ENCODE measurements at places on chromosomes 7 and 10.
A peak's percentile ranks its signal among the peaks of the same experiment; 100 is the strongest.

DNA sequence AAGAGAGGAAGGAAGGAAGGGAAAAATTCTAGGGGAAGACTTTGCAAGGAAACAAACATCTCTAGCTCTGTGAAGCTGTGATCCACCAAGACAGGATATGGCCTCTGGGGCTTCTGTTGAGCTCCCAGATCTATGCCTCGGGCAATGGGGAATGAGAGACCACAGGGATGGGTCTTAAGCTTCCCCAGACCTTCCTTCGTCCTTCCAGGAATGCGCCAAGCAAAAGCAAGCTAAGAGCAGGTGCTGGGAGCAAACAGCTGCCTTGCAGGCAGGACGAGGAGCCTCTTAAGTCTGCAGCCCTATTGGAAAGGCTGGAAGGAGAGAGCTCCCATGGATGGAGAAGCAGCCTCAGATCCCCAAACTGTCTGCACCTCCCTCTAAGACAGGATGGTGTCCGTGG lies 21.9 kb upstream of the ELN start:
- DNase-seq = no peak

- no peak for DNase-seq
These were observed 354.3 kb downstream of the CALN1 start for GRCh38 chr7:72057796-72058195.

DNA sequence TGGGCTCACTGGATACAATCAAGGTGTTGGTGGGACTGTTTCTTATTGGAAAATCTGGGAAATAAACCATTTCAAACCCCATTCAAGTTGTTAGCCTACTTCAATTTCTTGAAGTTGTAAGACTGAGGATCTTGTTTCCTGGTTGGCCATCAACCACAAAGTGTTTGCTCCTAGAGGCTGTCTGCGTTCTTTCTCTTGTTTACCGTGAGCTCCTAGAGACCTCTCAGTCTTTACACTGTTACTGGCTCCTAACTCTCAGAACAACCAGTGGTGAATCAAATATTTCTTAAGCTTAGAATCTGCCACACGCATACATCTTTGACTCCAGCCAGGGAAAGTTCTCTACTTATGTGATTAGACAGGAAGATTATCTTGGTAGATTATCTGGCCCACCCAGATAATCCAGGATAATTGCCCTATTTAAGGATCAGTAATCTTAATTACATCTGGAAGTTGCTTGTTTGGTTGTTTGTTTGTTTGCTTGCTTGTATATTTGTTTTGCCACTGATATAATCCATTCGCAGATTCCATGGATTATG lies 798.7 kb downstream of the IPMK start:
- DNase-seq = no peak

DNA sequence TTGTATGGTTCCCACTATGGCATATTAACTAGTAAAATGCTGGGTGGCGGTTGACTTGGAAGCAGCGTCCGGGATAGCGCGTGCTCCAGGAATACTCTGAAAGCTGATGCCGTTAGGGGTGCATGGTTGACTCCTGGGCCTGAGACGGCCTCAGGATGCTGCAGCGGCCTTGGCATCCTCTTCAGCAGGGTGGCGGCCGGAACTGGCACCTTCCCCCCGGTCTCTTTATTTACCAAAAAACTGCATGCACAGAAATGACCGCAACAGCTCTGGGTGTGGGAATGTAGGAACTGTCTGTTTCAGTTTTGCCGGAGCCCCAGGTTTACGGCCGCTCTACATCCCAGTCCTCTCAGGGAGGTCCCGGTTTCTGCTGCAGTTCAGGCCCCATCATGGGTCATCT lies 28.8 kb downstream of the PFKP start:
- no peak for DNase-seq

DNA sequence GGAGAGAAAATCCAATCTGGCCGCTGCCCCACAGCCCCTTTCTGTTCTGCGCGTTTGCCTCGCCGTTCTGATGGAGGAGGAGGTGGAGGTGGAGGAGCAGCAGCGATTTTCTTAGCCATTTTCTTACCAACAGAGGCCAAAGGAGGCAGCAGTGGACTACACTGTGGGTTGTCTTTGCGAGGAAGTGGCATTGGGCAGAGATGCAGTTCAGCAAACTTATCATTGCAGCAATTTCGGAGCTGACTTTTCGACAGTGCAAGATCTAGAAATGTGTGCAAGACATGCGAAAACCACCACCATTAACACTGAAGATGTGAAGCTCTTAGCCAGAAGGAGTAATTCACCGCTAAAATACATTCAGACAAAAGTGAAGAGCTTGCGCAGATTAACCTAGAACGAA lies 1.9 kb upstream of the ARL4A start:
- DNase-seq = peak; percentile 19

GRCh38 chr7:45026984-45027773 lies 27.2 kb downstream of the CCM2 start:
- DNase-seq = no peak

- peak; percentile 43 for DNase-seq
These were observed 52.5 kb downstream of the PRF1 start for GRCh38 chr10:70549962-70550458.

DNA sequence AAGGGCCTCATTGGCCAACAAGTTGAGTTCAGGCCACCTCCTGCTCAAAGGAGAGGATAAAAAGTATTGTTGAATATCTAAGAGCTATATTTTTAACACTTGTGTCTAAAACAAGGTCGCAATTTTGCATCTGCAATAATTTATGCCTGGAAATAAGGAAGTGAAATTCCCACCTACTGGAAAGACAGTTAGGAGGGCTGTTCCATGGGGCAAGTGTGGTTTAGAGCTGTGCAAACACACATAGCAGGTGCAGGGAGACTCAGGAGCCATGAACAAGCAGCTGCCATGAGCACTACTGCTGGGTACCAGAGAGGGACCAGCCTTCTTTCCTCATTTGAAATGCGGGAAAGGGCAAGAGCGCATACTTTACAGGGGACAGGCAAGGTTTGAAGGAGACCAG lies 35.5 kb upstream of the IKZF1 start:
- no peak for DNase-seq

DNA sequence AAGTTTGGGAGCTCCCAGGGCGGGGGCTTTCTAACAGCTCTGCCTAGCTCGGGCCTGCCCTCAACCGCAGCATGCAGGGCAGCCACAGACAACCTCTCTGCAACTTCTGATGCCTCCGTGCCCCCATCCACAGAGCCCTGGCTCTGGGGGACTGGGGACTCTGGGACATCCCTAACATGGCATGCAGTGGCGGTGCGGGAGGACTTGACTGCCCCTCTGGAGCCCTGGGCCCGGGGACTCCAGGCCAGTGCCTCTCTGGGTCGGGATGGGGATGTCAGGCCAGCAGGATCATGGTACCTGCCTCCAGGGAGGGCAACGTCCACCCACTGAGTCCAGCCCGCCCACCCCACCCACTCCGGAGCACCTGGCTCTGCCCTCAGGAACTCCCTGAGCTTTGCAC lies 520 bp upstream of the AQP1 start:
- DNase-seq = no peak

GRCh38 chr10:114431414-114432135 lies 27.3 kb upstream of the AFAP1L2 start:
- DNase-seq = no peak

- no peak for DNase-seq
These were observed 27.2 kb upstream of the NUB1 start for GRCh38 chr7:151314401-151314800.

DNA sequence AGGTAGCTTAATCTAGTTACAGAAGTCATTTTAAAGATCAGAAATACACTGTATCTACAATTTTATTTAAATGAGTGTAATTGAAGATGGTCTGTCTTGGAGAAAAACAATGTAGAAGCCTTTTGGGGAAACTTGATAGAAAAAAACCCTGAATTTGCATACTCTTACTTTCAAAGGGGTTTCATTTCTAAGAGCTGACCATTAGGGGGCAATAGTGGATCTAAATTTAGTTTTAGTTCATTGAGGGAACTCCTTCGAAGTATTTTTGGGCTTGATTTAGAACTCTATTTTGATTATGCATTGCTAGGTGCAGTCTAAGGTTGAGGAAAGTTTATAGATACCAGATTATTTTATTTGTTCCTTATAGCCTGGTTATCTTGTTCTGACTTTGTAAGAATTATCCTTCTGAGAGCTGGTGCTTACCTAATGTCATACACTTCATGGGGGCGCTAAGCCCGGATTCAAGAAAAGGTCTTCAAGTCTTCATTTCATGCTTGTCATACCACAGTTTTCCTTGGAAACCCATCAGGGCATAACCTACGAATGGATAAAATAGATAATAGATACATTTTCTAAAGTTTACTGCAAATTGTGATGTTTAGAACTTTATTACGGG lies 69.1 kb upstream of the MXI1 start:
- DNase-seq = peak; percentile 14

GRCh38 chr10:60798031-60798430 lies 19.8 kb downstream of the CDK1 start:
- no peak for DNase-seq

GRCh38 chr10:34814223-34814912 lies 728 bp downstream of the PARD3 start:
- DNase-seq = peak; percentile 32

GRCh38 chr10:132164761-132165278 lies 21.9 kb upstream of the DPYSL4 start:
- no peak for DNase-seq

GRCh38 chr7:116884691-116885090 lies 22.3 kb downstream of the CAPZA2 start:
- no peak for DNase-seq

GRCh38 chr10:35341521-35341920 lies 5.2 kb downstream of the CCNY start:
- DNase-seq = no peak

DNA sequence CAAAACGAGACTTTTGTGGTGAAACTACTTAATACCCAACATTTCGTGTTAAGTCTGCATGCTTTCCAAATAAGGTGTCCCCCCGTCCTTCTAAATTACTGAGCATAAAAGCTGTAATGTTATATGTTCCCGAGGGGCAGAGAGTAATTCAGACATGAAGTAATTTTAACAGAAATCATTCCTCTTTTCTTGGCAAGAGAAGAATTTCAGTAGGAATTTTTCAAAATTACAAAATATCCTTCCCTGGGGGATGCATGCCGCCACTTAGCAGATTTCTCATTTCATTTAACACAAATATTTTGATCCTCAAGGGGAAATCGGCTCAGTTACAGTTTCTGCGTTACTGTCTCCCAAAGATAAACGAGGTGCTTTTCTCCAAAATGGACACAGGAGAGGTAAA lies 213.2 kb upstream of the RHOBTB1 start:
- no peak for DNase-seq

GRCh38 chr10:20485554-20485953 lies 411.6 kb downstream of the NEBL start:
- no peak for DNase-seq

DNA sequence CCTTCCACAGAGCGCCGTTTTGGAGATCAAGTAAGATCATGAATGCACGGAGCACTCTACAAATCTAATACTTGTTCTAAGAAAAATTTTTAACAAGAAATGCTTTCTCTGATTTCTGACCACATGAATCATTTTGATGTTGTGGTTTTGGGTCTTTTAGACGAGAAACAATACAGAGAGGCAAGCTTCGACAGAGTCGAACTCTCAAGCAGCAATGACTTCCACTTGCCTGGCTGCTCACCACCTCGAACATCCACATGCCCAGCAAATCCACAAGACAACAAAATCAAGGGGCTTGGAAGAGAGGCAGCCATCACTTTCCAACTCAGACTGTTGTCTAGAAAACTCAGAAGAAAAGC lies 69.4 kb upstream of the GSDME start:
- no peak for DNase-seq

DNA sequence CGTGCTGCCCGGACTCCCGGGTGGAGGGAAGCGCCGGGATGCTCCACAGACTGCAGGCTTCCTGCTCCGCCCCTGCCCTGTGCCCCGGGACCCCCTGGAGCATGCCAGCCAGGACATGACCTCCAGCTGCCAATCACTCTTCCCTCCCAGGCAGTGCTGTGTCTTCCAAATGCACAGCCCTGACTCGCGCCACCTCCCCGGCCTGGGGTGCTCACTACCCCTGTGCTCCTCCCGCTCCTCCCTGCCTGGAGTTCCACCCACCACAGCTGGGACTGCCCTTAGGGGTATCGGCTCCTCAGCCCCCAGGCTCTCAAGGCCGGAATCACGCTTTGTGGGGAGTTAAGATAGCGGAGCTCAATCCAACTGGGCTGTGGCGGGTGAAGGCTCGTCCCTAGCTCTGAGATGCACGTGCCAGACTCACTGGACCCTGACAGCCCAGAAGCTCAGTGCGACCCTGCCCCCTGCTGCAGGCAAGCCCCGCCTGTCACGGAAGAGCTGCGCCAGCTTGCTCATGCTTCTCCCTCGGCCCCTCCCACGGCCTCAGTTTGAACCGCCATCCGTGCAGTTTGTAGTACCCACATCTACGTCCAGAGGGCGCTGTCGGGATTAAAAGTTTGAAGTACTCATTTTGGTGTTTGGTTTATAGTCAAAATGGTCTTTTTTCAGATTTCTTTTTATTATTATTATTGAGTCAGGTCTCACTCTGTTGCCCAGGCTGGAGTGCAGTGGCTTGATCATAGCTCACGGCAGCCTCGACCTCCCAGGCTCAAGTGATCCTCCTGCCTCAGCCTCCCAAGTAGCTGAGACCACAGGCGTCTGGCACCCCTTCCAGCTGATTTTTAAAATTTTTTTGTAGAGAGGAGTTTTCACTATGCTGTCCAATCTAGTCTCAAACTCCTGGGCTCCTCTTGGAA lies 142.5 kb upstream of the TCERG1L start:
- DNase-seq = no peak

DNA sequence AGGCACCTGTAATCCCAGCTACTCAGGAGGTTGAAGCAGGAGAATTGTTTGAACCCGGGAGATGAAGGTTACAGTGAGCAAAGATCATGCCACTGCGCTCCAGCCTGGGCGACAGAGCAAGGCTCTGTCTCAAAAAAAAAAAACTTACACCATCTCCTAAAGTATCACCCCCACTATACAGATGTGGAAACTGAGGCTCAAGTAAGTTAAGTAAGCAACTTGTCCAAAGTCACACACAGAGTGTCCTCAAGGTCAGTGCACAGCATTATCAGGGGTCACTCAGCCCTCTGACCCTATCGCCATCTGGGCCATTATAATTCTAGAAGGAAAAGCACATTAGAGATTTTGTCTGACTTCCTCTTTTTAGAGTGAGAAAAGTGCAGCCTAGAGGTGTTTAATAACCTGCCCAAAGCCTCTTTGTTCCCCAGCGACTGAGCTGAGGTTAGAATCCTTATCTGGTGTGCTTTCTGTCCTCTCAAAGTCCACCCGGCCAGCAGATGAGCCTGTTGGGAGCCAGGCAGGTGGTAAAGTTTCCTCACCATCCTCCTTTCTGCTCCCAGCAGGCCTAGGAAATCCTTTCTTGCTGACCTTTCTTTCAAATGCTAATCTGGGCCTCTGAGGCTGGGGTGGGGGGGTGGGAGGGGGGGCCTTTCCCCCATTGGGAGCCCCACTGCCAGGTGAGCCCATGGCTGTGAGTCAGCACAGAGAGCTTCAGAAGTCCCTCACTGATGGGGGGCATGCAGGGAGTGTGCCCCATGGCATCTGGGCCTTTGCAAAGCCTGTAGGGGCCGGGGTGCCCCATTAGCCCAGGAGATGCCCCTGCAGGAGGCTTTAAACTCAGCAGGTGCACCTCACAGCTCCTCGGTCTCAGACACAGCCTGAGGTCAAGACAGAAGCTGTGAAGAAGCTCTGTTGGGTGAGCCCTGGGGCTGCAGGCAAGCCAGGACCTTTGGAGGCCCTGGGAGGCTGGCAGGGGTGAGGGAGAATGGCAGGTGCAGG lies 12.0 kb upstream of the KCNMA1 start:
- no peak for DNase-seq

GRCh38 chr10:59622320-59623132 lies 87.1 kb downstream of the SLC16A9 start:
- peak; percentile 59 for DNase-seq

- DNase-seq = no peak
These were observed 228.6 kb downstream of the MAD1L1 start for GRCh38 chr7:2003931-2004812.

Measured in NCI-H2081 (cell line).